Ammon's horn (tissue), 1 donor: ENCODE measurements at places on chromosomes 6 and 20.
A peak's percentile ranks its signal among the peaks of the same experiment; 100 is the strongest.

GRCh38 chr20:14049111-14049510 is 53.8 kb downstream of the MACROD2 start:
- no peak for DNase-seq

GRCh38 chr6:136324686-136325380 is 35.2 kb upstream of the BCLAF1 start:
- peak; percentile 66 for DNase-seq

- no peak for DNase-seq
Observed at GRCh38 chr6:25157183-25157582, 122.0 kb upstream of the CARMIL1 start.

GRCh38 chr20:37935435-37935834 is 32.5 kb downstream of the VSTM2L start:
- DNase-seq: no peak

- DNase-seq: no peak
Observed at GRCh38 chr6:139248911-139249310, 42.9 kb downstream of the TXLNB start.

DNA sequence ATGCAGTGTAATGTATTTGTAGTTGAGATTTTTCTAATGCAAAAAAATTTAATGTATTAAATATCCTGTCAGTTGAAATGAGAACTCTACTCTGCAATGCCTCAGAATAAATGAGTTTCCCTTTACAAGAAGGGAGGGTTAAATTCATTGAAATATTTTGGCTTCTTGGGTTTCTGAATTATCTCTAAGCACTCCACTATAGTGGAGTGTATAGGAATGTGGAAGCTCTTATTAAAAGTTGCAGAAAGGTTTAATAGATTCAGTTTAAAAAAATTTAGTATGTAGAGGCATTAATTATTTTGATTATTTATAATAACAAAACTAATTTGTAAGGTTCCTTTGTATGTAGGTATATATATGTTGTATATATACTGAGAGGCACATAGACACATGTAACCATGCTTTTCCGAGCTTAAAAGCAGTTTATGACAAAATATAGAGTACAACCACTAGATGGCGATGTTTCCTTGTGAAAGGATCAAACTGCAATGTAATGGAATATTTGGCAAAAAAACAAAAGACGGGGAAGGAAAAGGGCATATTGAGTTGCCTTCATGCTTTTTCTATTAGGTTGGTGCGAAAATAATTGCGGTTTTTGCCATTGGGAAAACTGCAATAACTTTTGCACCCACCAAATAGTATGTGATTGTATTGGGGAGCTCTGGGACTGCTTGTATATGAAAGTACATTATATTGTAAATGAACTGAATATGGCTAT is 144.2 kb downstream of the MYO6 start:
- DNase-seq: peak; percentile 78

DNA sequence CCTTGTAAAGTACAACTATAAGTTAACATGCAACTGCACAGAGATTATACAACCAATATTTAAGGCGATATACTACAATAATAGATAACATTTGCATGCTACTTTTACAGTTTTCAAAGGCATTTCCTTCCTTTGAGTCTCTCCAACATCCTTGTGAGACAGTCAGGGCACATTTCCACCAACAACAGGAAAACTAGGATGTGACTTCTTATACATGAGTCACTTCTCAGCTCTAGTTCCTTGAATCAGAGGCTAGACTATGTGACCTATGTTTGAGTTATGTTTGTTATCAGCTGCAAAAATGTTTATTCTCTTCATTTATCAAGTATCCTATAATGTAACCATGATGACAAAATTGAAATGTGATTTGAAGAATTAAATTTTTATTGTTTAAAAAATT is 51.7 kb upstream of the TFAP2D start:
- no peak for DNase-seq

GRCh38 chr6:38873001-38873400 is 157.9 kb downstream of the DNAH8 start:
- DNase-seq: no peak

GRCh38 chr6:155079985-155080452 is 84.9 kb downstream of the TIAM2 start:
- no peak for DNase-seq

- no peak for DNase-seq
Observed at GRCh38 chr6:3371222-3371949, 85.5 kb downstream of the SLC22A23 start.

GRCh38 chr6:125102891-125103290 is 50.7 kb upstream of the TPD52L1 start:
- DNase-seq: no peak

DNA sequence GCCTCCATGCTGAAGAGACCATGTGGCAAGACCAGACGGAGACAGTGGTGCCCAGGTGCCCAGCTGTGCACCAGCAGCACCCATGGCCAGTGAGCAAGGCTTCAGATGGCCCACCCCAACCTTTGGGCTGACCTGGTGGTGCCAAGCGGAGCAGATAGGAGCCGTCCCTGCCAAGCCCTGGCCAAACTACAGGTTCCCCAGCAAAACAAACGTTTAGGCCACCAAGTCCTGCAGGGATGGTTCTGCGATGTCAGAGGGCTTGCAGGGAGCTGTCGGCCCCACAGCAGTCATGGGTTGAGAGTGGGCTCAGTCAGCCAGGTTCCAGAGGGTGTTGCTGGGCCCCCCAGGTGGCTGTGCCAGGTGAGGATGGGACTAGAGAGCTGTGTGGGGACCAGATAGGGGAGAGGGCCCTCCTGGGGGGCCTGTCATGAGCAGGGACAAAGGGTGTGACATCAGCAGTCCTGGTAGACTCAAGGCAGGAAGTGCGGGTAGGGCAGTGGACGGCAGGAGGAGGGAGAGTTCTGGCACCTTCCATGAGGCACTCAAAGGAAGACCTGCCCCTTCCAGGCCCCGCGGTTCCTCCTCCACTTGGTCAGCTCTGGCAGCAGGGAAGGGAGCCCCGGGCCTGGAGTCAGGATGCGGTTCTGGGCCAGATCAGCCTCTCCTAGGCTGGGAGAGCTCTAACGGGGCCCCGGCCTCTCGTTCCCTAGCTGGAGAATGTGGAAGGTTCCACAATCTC is 342.4 kb downstream of the ZFAND3 start:
- no peak for DNase-seq

- no peak for DNase-seq
Observed at GRCh38 chr6:15362274-15363160, 116.6 kb downstream of the JARID2 start.

DNA sequence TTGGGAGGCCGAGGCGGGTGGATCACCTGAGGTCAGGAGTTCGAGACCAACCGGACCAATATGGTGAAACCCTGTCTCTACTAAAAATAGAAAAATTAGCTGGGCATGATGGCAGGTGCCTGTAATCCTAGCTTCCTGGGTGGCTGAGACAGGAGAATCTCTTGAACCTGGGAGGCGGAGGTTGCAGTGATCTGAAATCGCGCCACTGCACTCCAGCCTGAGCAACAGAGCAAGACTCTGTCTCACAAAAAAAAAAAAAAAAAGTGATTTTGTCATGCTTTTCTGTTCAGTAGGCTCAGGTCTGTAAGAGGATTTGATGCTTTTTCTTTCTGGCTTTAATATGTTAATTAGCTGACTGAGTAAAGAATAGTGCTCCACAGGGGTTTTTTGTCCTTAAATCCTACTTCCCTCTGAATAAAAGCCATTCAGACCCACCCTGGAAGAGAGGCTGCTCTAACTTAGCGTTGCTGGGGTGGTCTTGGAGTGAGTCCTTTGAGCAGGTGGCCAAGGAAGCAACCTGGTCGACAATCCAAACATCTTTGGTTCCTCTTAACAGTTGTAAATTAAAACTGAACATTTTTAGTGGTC is 19.0 kb downstream of the MCM8 start:
- DNase-seq: no peak

DNA sequence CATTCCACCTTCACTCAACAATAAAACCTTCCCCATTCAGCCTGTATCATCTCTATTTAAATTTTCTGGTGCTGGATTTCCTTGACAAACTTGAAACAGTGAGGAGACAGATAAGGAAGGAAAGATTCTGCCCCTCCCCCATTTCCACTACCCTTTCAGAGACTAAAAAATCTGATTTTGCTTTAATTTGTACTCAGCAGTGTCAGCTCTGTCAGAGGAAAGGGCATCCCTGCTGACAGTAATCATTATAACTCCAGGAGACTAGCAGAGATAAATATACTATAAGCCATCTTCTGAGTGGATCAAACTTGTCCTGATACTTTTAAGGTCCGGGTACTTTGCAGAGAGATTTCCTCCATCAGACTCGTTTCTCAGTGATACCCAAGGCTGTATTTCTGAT is 155.6 kb downstream of the SAMD5 start:
- DNase-seq: no peak

GRCh38 chr20:39563349-39563748 is 601.2 kb downstream of the DHX35 start:
- DNase-seq: no peak

DNA sequence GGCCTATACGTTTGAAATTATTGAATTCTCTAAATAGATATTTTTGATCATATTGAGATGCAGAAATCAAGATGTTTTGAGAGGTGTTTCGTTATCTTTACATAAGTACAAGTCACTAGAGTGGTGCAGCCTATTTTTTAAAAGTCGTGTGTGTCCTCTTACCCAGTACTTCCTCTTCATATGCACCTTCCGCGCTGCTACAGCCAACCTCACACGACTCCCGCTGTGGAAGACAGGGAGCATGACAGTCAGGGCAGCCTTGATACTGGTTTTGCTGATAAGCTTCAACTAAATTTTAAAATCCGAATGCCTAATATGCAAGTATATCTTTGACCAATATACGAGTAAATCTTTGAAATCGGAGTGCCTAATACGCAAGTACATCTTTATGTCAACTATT is 16.3 kb downstream of the ROS1 start:
- DNase-seq: no peak

GRCh38 chr6:37293426-37293825 is 35.5 kb upstream of the TMEM217 start:
- DNase-seq: no peak

DNA sequence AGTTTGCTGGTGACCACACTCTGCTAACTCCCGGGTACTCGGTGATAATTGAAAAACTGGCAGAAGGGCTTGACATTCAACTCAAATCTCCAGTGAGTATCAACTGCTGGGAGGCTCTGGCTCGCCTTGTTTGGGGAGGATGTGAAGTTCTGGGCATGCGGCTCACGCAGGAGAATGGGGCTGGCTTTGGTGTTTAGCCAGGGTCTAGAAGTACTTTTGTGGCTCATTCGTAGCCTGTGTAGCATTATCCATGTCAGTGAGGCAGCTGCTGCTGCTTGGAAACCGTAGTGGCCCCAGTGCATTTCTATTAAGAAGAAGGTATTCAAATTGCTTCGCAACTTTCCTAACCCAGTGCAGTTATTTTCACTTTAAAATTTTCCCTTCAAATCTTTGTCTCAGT is 52.2 kb downstream of the KDM1B start:
- DNase-seq: peak; percentile 63

- DNase-seq: no peak
Observed at GRCh38 chr6:127812985-127813698, 87.7 kb downstream of the THEMIS start.

- DNase-seq: no peak
Observed at GRCh38 chr20:10893321-10893720, 219.5 kb upstream of the JAG1 start.

- DNase-seq: no peak
Observed at GRCh38 chr6:37482606-37483251, 17.0 kb downstream of the CCDC167 start.

- no peak for DNase-seq
Observed at GRCh38 chr6:148005806-148006205, 336.8 kb upstream of the SASH1 start.
